ENCODE measurements at places on chromosomes 2 and 18. TPM values are rescaled to one million over a fixed set of nuclear protein-coding genes. Genes with fewer than 3 reads are reported as not detected.

Gene DNAJC27
- 13.2 TPM for total RNA-seq

Gene METTL5
- total RNA-seq = 83.5 TPM

Gene IMPACT
- 23.0 TPM for total RNA-seq

Gene SRD5A2
- not detected for total RNA-seq

DNA sequence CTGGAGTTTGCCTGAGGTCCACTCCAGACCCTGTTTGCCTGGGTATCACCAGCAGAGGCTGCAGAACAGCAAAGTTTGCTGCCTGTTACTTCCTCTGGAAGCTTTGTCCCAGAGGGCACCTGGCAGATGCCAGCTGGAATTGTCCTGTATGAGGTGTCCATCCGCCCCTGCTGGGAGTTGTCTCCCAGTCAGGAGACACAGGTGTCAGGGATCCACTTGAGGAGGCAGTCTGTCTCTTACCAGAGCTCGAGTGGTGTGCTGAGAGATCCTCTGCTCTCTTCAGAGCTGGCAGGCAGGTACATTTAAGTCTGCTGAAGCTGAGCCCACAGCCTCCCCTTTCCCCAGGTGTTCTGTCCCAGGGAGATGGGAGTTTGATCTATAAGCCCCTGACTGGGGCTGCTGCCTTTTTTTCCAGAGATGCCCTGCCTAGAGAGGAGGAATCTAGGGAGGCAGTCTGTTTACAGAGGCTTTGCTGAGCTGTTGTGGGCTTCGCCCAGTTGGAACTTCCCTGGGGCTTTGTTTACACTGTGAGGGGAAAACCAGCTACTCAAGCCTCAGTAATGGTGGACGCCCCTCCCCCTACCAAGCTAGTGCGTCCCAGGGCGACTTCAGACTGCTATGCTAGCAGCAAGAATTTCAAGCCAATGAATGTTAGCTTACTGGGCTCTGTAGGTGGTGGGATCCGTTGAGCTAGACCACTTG is 34.7 kb downstream of the TFPI start:
- DNase-seq = no peak
- no peaks in the 10 kb centered on the region for H3K27me3 ChIP-seq
- H3K36me3 ChIP-seq = peaks cover 13% of the 10 kb centered on the region

DNA sequence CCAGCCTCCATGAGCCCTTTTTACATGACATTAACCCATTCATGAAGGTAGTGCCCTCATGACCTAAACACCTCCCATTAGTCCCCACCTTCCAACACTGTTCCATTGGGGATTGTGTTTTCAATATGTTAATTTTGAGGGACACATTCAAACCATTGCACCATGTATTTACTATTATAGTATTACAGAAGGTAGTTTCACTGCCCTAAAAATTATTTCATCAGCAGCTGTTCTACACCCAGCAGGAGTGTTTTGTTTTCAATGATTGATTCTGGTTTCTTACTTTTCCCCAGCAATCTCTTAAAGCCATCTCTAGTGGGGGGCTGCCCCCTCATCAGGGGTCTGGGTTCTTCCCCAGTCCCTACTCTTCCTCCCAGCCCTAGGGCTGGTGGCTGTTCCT is 71.9 kb downstream of the CERS6 start:
- no peak overlapping the region for H3K4me3 ChIP-seq
- H3K27ac ChIP-seq = peak overlapping the region; percentile 49
- H3K27me3 ChIP-seq = no peaks in the 10 kb centered on the region
- peaks cover 68% of the 10 kb centered on the region for H3K4me1 ChIP-seq

- no peaks in the 10 kb centered on the region for H3K36me3 ChIP-seq
- no peak overlapping the region for H3K4me3 ChIP-seq
- DNase-seq = no peak
- no peak overlapping the region for H3K27ac ChIP-seq
- H3K4me1 ChIP-seq = no peaks in the 10 kb centered on the region
- H3K27me3 ChIP-seq = no peaks in the 10 kb centered on the region
Measured at GRCh38 chr18:33372442-33372841, 68.1 kb downstream of the CCDC178 start.

DNA sequence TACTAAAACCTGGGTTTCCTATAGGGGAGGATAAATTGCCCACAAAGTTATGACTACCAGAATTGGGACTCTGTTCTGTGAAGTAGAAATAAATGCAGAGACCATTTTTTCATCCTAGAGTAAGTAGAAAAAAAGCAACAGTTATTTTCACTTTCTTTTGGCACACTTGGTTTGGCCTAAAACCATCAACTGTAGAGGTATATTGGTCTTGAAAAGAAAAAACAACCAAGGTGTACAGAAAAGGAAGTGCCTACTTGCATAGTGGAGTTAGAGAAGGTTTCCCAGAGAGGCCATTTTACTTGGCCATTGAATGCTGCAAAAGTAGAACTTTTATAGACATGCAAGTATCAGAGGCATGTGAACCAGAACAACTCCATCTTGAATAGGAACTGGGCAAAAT is 89.4 kb upstream of the TACR1 start:
- no peaks in the 10 kb centered on the region for H3K4me1 ChIP-seq
- no peak for DNase-seq
- no peak overlapping the region for H3K4me3 ChIP-seq
- H3K36me3 ChIP-seq = no peaks in the 10 kb centered on the region

GRCh38 chr2:70126413-70126812 is 39.1 kb downstream of the PCBP1 start:
- H3K4me3 ChIP-seq = no peak overlapping the region
- peak overlapping the region; percentile 97 for H3K27ac ChIP-seq
- peaks cover 43% of the 10 kb centered on the region for H3K4me1 ChIP-seq

- H3K4me1 ChIP-seq = no peaks in the 10 kb centered on the region
- H3K27me3 ChIP-seq = no peaks in the 10 kb centered on the region
- H3K27ac ChIP-seq = no peak overlapping the region
- H3K4me3 ChIP-seq = no peak overlapping the region
- DNase-seq = no peak
Measured at GRCh38 chr2:75381032-75381431, 179.7 kb downstream of the EVA1A start.

Gene ALPI
- total RNA-seq = not detected

GRCh38 chr18:35533916-35534405 is 36.2 kb upstream of the INO80C start:
- no peak overlapping the region for H3K4me3 ChIP-seq
- H3K36me3 ChIP-seq = no peaks in the 10 kb centered on the region
- no peak for DNase-seq
- H3K27ac ChIP-seq = no peak overlapping the region

Gene FIGN
- 12.4 TPM for total RNA-seq

Gene MEP1B
- not detected for total RNA-seq

- H3K36me3 ChIP-seq = no peaks in the 10 kb centered on the region
- H3K4me1 ChIP-seq = no peaks in the 10 kb centered on the region
- no peak for DNase-seq
- no peak overlapping the region for H3K4me3 ChIP-seq
Measured at GRCh38 chr2:9618410-9618809, 12.4 kb downstream of the YWHAQ start.
